ENCODE measurements at places on chromosomes 7 and 10.
A peak's percentile ranks its signal among the peaks of the same experiment; 100 is the strongest.

DNA sequence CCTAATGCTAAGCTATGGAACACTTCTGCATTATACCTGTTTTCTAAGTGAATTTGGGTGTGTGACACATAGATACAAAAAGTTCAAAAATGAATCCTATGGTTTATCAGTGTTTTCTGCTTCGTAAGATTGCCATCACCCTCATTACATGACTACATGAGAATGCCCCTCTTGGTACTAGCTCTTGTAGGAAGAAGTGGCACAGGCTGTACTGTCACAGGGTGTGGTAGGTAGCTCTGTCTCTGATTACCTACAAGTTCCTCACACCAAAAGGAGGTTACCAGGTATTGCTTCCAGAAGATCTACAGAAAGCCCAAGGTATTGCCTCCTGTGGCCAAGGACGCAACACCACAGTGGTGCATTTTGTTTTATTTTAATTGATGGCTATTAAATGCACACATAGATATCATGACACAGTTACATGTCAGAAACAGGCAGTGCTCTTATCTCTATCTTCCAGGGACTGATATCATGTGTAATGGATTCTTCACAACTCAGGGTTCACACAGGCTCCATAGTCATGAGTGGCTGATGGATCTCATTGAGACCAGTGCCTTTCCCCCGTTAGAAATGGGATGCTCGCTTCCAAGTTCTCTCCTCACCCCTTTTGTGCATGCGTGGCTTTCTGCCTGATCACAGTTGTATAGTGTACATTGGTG lies 6.6 kb downstream of the OPTN start:
- DNase-seq: no peak

DNA sequence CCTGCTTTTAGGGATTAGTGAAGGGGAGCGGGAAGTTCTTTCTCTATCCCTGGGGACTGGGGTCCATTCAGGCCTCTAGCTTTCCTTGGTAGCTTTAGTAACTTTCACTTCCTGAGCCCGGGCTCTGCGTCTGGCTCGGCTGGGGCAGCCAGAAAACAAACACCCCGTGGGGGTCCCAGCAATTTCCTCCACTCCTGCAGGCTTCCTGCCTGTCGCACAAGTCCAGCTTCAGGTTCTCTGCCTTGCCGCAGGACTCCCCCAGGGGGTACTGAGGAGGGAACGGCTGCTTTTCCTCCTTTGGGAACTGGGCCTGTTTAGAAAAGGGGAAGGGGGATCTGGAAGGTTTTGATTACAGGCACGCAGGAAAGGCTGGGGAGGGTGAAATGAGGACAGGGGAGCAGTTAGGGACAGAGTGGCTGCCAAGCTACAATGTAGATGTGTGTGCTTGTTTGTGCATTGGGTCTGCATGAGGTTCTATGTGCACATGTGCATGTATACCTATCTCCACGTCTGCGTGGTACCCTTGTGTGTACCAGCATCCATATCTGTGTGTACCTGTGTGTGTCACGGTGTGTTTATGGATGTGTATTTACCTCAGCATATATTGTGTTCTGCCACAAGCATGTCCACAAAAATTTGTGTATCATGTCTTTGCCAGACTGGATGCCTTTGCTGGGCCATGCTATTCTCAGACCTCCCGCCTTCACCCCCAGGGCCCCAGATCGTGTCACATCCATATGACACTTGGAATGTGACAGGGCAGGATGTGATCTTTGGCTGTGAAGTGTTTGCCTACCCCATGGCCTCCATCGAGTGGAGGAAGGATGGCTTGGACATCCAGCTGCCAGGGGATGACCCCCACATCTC lies 2.0 kb downstream of the KAZALD1 start:
- DNase-seq: no peak

DNA sequence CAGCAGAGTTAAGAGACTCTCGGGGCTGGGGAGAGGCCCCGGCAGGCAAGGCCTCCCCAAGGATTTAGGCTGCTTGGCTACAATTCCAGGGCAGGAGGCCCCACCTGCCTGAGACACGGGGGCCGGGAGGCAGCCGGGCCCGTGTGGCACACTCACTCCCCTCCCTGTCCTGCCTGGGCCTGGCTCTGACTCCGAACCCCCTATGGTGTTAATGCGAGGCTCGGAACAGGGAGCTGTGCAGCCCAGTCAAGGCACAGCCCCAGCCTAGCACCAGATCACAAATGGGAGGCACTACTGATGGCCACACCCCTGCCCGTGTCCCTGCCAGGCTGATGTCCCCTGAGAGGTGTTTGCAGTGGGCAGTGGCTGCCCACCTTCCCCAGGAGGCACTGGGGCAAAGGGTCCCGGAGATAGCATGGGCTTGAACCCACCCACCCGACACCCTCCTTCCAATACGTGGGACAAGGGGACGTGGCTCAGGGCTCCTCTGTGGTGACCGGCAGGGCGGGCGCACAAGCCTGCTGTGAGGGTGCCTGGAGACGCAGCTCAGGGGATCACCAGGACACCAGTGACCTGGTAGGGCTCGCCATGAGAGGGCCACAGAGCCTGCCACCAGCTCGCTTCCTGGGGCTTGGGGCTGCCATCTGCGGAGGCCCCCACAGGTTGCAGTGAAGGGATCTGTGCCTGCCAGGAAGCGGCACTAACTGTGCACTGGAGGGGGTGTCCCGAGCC lies 37.0 kb downstream of the DPYSL4 start:
- no peak for DNase-seq

- DNase-seq: no peak
These were observed 16.3 kb downstream of the OR2AE1 start for GRCh38 chr7:99860281-99861127.

GRCh38 chr7:48087349-48087748 lies 1.7 kb upstream of the UPP1 start:
- peak; percentile 87 for DNase-seq

DNA sequence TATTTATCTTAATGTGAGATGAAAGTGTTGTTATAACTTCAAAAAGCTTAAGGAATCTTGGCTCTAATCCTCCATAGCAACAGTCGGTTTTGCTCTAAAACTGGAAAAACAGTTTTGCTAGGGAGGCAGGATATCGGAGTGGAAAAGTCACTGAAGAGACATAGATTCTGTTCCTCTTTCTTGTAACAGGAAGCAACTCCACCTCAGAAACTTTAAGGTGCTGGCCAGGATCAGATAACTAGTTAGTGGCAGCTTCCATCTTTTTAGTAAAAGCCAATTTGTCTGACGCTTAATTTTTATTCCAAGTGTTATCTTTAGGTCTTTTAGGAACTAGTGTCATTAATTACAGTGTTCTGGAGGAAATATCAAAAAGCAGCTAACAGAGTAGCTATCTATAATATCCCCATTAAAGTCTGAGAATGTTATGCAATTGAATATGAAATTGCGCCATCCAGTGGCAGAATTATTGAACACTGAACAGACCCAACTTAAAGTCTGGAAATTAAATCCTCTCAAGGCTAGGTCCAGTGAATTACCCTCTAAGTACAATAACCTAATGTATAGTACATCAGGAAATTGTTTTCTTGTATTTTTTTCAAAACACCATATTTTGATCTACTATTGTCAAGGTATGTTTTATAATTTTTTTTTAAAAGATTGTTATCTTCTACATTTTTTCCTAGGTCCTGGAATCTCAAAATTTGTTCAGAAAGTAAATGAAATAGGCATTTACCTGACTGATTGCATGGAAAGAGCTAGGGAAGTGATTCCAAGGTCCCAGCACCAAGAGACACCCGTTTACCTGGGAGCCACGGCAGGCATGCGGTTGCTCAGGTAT lies 65.9 kb upstream of the CC2D2B start:
- DNase-seq: peak; percentile 75

- no peak for DNase-seq
These were observed 116.2 kb upstream of the GPR26 start for GRCh38 chr10:123549761-123550454.

DNA sequence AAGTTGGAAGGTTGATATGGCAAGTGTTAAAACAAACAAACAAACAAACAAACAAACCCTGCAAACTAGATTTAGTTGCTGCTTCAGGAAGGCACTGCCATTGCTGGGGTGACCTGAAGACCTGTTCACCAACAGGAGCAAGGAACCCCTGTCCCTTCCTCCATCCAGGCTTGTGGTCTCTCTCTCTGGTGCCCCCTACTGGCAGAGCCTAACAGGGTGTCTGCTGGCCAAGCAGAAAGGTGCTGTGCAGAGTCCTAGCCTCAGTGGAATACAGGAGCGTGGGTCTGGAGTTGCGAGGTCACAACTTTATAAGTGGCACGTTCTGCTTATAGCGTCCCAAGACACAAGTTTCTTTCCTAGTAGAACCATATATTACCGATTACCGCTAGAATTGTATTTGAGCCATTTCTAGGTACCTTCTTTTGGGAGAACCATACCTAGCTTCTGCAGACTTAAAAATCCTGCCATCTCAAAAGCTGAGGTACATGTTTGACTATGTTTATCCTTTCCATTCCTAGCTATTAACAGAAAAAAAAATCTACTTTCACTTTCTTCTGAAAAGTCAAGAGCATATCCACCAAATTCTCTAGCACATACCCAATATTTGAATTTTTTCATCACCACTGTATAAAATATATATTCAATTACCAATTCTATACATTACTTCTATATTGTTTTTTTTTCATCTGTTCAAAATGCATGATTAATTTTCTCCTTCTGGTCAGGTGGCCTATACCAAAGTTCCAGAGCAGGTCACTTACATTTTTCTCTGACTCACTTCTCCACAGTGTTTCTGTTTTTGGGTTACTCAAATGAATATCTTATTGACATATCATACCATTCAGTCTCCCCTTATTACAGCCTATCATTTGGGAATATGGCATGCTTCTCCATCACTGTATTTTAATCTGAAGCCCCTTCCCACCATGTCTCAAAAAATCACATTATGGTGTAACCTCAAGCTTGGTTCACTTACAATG lies 29.1 kb upstream of the CALD1 start:
- DNase-seq: peak; percentile 80

DNA sequence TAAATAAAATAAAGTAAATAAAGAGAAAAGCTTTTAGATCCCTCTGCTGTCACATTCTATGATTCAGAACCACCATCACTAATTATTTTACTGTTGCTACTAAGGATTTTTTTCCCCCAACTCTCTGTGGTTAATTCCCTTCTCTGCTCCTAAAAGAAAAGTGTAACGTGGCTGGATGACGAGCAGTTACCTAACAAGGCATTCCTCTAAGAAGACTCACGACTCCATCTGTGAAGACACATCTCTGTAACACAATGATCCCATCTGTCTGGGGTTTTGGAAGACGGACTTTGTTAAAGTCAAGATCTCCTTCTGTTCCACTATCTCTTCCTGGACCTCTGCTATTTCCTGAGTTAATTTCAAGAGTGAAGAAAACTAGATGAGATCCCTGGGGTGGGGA lies 179.9 kb downstream of the SFMBT2 start:
- no peak for DNase-seq

DNA sequence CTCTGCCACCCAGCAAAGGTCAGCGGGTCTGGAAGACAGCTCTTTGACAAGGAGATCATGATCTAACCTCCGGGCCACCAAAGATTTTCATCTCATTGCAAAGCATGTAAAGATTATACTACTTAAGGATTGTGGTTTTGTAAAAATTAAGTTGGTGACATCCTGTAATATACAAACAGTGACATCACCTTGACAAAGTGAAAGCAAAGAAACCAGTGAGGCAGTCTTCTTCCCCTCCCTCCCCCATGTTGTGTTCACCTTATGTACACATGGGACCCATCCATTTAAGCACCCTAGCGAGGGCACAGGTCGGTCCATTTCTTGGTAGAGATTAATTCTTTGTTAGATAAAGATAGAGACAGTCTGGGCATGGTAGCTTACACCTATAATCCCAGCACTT lies 3.9 kb downstream of the MDH2 start:
- no peak for DNase-seq

DNA sequence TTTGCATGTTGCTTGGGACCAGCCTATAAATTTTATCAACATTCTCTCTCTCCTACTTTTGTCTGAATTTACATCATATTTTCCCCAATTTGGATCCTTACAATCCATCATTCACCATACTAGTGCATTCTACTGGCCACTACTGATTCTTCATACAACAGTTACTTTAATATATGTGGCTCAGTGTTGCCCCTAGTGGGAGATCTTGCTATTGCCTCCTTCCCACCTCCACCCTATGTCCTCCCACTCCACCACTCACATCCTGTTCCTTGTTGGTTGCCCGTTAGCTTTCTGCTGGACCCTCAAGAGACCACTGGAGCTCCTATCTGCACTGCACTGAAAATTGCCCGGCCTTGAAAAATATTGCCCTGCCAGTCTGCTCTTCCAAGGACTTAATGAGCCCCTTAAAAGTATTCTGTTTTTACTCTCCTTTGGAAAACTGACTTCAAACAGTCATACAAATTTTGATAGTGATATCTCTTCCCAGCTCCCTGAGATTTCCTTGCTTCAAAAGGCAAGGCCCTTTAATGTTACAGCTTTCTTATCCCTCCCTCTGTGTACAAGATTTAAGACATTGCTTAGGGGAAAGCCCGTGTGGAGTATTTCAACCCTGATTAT lies 243.2 kb upstream of the TMEM229A start:
- DNase-seq: peak; percentile 5

DNA sequence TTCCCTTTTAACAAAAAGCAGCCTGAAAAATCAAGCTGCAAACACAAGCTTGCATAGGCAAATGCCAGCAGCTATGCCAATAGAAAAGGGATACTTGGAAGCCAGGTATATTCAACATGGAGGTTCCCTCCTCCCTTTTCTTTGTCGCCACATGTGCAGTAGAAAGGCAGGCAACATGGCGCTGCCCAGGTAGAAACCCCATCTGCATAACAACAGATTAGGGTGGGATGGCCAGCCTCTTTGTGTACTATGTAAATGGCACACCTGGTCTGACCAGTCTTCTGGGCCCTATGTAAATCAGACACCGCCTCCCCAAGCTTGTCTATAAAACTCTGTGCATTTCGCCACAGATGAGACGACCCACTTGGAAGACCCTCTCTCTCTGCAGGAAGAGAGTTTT lies 58.1 kb downstream of the CCDC3 start:
- DNase-seq: no peak

GRCh38 chr7:229184-229964 lies 37.0 kb downstream of the FAM20C start:
- no peak for DNase-seq

DNA sequence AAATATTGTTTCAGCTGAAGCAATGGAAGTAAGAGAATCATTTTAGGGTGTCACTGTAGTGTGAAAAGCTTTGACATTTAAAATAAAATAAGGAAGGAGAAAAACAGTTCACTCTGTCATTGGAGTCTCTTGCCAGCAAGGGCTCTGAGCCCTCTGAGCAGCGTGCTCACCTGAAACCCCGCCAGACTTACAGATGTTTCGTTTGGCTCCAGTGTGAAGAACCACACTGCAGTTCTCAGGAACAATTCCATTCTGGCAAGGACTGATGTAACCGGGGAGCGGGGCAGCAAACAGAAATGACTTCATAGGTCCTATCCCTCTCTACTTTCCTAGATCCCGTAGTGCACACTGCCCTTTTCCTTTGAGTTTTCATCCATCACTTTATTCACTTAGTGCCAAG lies 164.3 kb downstream of the CELF2 start:
- DNase-seq: no peak

GRCh38 chr7:132743974-132744373 lies 167.7 kb upstream of the PLXNA4 start:
- no peak for DNase-seq

- peak; percentile 7 for DNase-seq
These were observed 2.4 kb downstream of the H2AZ2 start for GRCh38 chr7:44845451-44845850.
